ENCODE measurements at places on chromosomes 13 and 19.

- no peak for DNase-seq
Measured at GRCh38 chr13:69264362-69265334, 843.0 kb upstream of the ATXN8OS start.

- no peak for DNase-seq
Measured at GRCh38 chr19:29928831-29929230, 13.2 kb upstream of the URI1 start.

- no peak for DNase-seq
Measured at GRCh38 chr19:58355908-58356765, 2.8 kb upstream of the A1BG start.

DNA sequence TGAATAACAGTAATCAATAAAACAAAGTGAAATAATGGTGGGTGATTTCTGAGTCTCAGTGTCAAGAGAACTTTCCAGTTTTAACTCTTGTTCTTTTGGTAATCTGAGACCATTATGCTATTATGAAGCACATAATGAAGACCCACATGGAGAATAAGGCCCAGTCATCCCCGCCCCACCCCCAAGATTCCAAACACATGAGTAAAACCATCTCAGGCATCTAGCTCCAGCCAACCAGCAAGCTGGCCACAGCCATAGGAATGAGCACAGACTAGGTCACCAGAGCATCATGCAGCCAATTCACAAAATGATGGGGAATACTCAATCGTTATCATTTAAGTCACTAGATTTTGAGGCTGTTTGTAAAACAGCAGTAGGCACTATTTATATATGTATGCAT lies 1769.0 kb upstream of the PCDH20 start:
- DNase-seq: no peak

- no peak for DNase-seq
Measured at GRCh38 chr19:48845384-48845783, 9.1 kb upstream of the HSD17B14 start.

- no peak for DNase-seq
Measured at GRCh38 chr13:47135800-47136503, 239.1 kb upstream of the HTR2A start.

DNA sequence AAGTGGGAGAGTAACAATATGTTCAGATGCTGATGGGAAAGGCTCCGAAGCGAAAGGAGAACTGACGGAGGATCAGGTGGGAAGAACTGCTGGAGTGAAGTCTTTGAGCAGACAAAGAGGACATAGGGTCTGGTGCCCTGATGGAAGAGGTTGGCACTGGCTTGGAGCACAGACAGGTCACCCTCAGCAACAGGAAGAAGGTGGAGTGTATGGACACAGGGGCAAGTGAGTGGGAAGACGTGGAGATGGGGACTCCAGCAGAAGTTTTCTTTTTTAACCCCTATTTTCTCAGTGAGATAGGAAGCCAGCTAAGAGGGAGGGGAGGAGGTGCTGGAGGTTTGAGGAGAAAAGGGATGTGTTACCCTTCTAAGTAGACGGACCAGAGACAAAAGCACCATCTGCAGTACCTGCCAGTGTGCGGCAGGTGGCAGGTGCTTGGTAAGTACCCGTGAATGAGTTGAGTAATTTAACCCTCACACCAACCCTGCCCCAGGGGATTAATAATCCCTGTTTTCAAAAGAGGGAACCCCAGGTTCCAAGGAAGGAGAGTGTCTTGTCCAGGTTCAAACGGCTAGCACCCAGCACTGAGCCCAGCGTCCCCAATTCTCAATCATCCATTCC lies 11.2 kb downstream of the HAS1 start:
- no peak for DNase-seq

- DNase-seq: peak; percentile 75
Measured at GRCh38 chr19:48511800-48512503, at the start of gene LMTK3. TSS of gene LMTK3 (minus strand) at chr19:48511835. CDS start at chr19:48511576, 259 bp downstream.

DNA sequence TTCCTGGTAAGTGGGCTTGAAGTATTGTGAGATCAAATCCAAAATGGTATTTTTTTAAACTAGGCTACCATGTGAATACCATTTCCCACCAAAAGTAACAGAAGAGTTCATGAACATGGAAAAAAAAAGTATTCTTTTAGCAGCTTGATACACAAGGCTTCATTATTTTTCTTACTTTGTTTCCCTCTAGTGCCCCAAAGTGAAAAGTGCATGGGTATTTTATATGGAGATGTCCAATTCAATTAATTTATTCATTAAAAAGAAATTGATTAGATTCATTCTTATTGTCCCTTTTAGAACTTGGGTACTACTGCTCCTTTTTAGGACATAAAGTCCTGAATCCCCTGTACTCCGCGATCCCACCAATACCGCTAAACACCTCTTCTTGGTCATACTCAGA lies 28.6 kb upstream of the SCEL start:
- no peak for DNase-seq

DNA sequence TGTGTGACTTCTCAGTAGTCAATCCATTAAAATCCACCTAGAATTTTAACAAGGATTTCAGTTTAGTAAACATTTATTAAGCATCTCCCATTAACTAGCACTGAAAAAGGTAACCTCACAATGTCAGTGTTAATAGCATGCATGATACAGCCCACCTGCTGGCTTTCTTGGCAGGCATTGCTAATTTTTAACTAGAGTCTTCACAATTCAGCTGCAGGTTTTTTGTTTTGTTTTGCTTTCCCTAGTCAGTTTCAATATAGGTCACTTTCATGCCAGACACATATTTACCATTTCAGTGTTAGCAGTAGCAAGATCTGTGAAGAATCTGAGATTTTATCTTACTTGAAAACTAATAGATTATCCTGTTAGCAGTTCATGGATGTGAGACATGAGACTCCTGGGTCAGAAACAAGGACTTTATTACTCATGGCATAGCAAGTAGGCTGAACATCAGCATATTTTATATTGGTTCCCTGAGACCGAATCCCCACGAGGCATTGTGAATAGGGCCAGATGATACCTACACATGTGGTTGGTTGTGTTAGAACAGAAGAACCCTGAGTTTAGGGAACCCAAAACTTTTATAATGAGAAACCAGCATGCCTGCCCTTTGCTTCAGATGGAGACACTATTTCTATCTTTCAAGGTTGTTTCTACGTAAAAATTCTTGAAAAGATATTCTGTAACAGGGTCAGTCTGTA lies 198.0 kb upstream of the HTR2A start:
- no peak for DNase-seq

GRCh38 chr13:51764184-51765141 lies 39.5 kb downstream of the DHRS12 start:
- DNase-seq: peak; percentile 70

GRCh38 chr13:51995677-51996551 lies 15.3 kb downstream of the ATP7B start:
- no peak for DNase-seq

DNA sequence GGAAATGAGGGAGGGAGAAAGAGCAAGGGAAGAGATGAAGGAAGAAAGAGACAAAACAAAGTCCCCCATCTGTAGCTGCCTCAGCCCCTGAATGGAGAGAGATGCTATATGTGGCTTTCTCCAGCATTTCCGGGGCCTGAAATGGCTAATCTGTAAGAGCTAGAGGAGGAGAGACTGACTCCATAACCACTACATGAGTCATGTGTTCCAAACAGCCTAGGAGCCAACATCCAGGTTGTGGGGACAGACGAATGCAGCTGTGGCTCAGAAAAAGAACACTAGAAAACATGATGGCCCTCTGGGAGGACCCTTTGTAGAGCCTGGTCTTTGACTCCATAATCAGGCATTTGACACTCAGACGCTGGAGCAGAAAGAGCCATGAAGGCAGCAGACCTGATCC lies 292.0 kb upstream of the ZNF507 start:
- no peak for DNase-seq

DNA sequence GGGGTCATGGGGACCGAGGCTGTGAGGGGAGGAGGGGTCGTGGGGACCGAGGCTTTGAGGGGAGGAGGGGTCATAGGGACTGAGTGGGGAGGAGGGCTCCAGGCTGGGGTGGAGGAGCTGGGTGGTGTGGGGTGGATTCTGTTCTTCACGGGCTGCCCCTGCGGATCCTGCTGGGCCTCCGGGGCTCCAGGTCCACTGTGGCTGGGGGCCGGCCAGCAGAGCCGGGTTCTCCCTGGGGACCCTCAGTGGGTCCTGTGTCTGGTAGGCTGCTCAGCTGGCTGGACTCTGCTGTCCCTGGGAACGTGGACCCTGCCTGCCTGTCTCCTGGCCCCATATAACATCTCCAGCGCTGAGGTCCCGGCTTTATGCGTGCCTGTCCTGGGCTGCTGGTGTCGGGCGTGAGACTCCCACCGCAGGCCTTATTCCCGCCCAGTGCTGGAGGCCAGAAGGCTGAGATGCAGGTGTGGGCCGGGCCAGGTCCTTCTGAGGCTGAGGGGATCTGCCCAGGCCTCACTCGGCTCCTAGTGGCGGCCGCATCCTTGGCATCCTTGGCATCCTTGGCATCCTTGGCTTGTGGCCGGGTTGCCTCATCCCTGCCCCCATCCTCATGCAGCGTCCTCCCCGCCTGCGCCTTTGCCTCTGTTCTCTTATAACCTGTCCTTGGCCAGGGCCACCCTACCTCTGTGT lies 19.8 kb upstream of the GNA15 start:
- no peak for DNase-seq

GRCh38 chr19:18503337-18503970 lies 18.4 kb downstream of the ELL start:
- DNase-seq: no peak

GRCh38 chr13:112978561-112979405 lies 9.8 kb downstream of the MCF2L start:
- DNase-seq: no peak

- DNase-seq: no peak
Measured at GRCh38 chr13:50122455-50122854, 107.2 kb downstream of the KCNRG start.

DNA sequence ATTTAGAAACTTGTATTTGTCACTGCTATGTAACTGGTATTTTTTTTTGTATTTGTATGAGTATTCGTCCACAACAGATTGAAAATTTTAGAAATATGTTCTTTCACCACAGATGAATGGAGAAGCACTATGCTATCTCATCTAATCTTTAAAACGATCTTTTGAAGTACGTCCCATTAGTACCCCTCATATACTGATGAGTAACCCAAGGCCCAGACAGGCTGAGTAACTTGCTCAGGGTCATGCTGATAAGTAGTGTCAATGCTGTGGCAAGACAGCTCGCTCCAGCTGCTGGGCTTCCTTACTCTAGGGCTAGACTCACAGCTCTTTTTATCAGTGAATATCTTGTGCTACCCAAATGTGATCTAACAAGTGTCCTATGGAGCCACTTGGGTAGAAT lies 154.2 kb downstream of the SUCLA2 start:
- DNase-seq: no peak

DNA sequence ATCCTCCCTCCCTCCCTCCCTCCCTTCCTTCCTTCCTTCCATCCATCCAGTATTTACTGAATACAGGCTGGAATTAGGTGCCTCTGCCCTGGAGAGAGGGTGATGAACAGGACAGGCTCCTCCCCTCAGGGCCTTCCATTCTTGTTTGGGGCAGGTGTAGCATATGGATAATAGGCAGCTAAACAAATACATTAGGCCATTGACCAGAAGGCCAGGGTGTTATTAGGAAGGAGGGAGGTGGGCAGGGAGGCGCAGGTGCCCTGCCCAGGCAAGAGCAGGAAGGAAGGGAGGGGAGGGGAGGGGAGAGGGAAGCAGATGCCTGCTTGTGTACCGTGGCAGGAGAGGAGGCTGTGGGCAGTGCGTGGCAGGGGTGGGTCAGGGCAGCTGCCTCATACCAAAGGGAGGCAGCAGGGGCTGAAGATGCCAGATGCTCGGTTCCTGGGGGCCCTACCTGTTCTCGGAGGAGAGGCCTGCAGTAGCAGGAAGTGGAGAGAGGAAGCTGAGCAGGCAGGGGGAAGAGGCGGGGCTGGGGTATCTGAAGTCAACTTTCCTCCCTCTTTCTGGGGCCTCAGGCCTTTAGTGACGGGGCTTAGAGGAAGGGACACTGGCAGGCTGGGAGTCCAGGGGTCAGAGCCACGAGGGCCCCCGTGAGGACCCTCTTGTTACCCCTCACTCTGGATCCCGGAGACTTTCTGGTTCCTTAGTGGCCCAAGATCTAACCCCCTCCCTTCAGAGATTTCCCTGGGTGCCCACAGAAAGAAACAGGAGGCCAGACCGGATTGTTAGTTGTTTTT lies at the start of gene RINL:
Gene RINL (minus strand): TSS at position 495 of the 794 bp plus-strand sequence. CDS start 1,533 bp downstream, outside the sequence.
- DNase-seq: peak; percentile 54
